AG10803 (cell line): ENCODE measurements at places on chromosomes 7 and 10.
A peak's percentile ranks its signal among the peaks of the same experiment; 100 is the strongest.

DNA sequence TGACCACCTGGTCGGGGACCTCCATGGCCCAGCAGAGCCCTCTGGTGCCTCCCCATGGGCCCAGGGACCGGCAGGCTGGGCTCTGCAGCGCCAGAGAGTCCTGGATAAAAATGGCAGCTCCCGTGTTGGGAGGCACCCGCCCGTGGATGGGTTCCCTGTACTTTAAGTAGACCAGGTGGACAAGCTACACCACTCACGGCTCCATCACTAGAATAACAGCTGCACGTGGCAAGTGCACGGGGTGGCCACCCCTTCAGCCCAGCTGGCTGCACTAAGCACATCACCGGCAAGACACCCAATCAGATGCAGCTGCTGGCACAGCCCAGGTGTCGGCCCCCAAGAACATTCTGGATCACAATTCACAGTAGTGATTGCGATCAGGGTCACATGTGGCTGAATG lies 69.8 kb downstream of the DIP2C start:
- DNase-seq, result no peak

- no peak for DNase-seq
Observed at GRCh38 chr7:94511718-94512117, 2.1 kb downstream of the CASD1 start.

DNA sequence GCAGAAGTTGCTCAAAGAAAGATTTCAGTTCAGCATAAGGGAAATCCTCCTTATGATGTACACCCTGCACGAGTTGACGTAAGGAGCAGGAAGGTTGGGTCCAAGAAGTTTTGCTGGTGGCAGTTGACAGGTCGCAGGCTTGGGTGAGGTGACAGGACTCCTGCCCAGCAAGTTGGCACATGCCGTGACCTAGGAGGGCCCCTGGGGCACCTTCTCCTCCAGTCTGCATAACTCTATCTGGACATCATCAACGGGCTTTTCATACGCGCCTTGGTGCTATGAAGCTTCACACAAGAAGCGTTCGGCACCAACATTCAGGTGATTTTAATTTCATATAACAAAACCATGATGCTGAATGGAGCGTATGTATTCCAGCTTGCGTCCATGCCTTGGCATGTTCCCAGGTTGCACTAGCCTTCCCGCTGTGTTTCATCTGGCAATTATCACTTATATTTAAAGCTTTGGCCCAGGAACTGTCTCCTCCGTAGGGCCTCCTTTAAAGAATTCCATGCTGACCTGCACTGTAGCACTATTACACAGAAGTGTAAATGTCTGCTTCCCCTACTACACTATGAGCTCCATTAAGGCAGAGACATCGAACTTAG lies 651.6 kb upstream of the FOXK1 start:
- no peak for DNase-seq

DNA sequence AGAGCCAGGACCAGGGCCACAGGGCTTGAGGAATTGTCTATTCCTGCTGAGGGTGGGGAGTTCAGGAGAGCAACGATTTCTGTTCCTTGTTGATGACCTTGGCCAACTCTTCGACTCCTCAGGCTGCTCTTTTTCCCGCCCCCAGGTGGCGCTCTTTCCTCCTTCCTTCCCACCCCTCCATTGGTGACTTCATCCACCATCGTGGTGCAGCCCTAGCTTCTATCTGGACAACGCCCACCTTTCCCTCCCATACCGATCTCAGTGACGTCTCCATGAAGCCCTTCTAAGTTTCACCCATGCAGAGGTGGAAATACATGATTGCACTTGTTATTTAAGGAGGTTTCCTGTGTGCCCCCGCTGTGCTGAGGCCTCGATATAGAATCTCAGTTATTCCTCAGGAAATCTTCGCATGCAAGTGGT lies 22.1 kb upstream of the CARD11 start:
- DNase-seq, result no peak

DNA sequence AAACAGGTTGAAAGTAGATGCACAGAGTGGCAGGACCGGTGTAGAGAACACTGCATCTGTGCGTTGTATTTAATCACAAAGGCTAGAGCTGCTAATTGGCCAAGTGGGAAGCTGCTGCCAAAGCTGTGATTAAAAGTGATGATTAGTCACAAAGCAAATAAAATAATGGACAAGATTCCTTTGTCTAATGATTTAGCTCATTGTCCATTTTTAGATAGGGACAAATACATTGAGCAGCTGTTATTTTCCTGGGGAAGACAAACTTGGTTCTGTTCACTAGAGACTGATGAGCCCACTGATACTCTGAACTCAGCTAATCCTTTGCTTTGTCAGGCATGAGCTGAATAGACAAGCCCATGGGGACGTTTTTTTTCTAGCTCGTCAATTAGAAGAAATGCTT lies 19.7 kb downstream of the UBE3C start:
- no peak for DNase-seq

DNA sequence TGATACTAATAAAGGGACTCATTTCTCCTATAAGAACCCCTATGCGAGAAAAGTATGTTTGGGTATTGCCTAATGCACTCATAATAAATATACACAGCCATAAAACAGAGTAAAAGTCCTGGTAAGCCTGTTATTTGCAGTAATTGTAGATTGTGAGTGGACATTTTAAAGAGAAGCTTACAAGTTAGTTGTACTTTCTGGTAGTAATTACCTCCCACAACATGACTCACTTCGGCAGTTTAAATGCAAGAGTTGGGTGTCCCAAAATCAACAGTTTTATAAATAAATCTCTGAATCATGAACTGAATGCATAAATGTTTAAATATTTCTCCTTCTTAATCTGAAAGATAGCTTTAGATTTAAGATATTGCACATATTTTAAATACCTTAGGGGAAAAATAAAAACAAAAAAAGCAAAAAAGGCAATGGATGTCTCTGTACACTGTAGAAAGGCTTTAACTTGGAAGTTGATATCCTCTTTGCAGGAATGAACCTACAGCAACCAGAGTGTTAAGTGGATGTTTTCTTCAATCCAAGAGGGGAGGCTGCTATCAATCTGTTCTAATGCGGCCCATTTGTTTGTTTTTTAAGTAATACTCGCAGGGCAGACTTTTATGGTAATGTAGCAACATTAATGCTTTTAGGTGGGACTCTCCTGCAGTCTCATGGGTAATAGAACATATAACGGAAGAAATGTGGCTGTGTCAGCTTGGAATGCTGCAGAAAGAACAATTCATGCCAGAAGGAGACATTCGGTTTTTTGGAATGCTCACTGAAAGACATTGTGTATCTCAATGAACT lies 57.3 kb upstream of the ZEB1 start:
- DNase-seq, result peak; percentile 89

DNA sequence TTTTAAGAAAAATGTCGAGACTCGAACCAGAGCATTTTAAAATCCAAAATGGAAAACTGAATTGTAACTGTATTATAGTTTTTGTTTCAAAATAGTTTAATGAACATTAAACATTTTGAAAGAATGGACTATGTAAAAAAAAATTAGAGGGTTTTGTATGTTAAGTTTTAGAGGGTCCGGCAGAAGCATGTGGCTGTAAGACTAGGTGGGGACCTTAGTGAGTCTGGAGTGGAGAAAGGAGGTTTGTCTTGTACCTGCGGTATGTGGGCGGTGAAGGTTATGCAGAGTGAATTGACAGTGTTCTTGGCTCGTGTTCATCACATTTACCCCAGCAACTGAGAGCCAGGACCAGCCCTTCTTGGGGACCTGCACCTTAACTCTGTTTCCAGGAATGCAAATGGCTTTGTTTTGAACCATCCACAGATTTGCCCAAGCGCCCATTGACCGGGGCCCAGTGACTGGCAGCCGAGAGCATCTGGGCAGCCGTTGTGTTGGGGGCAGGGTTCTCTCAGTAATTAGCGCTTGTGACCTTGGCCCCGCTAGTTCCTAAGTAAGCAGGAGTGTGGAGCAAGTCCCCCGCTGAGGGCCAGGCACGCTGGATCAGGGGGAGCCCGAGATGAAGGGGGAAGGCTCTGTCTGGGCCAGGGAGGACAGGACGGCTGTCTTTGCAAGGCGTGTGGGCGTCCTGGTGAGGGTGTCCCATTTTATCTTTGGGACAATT lies 1.4 kb upstream of the KLF6 start:
- peak; percentile 10 for DNase-seq

DNA sequence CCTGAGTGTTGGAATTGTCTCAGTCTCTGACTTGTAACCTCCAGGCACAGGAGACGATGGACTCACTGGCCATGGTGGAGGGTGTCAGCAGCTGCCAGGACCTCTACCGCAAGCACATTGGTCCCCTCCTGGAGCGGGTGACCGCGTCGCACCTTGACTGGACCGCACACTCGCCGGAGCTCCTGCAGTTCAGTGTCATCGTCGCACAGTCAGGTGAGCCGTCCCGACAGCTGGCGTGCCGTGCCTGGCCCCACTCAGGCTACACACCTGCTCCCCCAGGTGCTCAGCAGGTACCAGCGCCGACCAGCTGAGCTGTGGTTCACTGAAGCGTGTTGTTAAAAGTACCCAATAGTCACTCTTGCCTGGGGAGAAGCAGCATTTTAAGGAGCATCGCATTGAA lies 36.7 kb upstream of the PRKAR1B start:
- no peak for DNase-seq

DNA sequence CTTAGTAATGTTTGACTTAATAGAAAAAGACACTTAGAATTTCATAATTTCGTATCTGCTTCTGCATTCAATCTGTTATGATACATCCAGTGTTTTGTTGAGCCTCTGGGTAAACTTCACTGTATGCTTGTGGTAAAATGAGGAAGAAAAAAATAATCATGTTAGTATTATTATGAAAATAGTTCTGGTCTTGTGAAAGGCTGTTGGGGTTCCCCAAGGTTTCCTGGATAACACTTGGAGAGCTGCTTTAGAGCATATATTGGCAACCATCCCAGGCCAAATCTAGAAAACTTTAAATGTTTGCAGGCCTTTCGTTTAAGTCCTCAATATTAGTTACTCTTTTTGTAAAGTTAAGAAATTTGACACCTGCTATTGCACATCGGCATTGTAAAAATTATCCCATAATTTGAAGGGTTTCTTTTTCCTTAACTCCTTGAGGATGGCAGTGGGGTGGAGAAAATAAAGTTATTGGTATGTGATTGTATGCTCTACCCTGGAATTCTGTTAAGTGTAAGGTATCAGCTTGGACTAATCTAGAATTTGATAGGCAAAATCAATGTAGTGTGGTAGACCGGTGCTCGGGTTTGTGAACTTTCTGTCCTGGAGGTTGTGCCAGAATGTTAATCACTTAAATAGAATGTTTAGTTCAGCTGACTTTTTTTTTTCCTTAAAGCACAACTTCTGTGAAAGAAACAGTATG lies 54.5 kb downstream of the WAC start:
- peak; percentile 55 for DNase-seq

DNA sequence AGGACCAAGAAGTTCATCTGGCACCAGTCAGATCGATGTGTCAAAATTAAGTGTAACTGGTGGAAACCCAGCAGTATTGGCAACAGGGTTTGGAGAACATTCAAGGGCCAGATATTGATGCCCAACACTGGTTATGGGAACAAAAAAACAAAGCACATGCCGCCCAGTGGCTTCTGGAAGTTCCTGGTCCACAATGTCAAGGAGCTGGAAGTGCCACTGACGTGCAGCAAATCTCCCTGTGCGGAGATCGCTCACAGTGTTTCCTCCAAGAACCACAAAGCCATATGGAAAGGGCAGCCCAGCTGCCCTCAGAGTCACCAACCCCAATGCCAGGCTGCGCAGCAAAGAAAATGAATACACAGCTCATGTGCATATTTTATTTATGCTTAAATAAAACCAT lies 10.1 kb upstream of the C7orf33 start:
- no peak for DNase-seq

DNA sequence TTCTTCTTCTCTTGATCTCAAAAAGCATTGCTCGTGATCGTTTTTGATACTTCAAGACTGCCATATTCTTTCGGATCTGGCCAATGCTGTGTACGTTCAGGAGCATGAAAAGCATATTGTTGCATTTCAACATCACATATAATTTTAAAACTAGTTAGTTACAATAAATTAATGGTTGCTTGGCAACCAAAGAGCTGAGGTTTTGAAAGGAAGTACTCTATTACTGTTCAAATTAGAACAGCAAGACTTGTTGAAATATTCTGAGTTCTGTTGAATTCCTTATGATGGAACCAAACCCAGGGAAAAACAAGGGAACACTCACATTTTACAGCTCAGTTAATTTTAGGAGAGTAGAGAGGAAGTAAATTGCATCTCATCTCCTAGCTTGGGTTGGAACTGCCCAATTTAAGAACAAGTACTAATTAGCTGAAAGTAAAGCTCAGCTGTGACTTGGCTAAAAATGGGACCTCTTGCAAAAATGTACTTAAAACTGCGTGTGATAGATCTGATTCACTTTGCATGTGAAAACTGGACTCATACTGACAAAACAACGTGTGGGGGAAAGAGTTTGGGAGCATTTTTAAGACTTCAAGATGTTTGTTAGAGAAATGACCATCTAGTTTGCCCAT lies 21.2 kb downstream of the OR9A2 start:
- no peak for DNase-seq

GRCh38 chr7:158662610-158663427 lies 41.8 kb downstream of the NCAPG2 start:
- no peak for DNase-seq

DNA sequence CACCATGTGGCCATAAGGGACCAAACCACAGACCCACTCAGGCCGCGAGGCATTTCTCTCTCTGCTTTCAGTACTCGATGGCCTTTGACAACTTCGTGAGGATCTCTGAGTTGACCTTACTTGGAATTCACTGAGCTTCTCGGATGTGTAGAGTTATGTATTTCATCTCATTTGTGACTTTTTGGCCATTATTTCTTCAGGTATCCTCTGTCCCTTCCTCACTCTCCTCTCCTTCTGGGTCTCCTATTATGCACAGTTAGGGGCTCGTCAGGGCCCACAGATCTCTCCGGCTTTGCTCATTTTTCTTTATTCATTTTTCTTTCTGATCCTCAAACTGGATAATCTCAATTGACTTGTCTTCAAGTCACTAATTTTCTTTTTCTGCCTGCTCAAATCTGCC lies 16.6 kb upstream of the FOXL3 start:
- DNase-seq, result no peak

GRCh38 chr10:31536302-31536701 lies 217.3 kb downstream of the ZEB1 start:
- peak; percentile 36 for DNase-seq

DNA sequence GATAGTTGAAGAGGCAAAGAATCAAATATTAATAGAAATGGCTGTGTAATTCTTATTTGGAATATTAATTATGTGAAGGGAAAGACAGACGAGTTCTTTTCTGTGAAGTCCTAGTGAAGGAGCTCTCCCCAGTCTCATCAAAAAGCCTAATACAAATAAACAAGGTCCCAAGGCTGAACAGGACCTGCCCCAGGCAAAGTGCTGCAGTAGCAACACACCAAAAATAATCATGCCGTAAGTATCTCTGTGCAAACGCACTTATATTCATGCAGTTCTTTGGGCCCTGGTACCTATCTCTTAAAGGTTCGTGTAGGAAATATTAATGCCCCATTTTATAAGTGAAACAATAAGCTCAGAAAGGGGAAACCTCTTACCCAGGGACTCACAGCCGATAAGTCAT lies 12.2 kb upstream of the CHST15 start:
- no peak for DNase-seq

GRCh38 chr7:7596176-7596575 lies 29.5 kb downstream of the MIOS start:
- no peak for DNase-seq

- no peak for DNase-seq
Observed at GRCh38 chr10:95384011-95384704, 93.4 kb upstream of the PDLIM1 start.

- DNase-seq, result no peak
Observed at GRCh38 chr7:96203786-96204185, 118.1 kb downstream of the SLC25A13 start.
